ENCODE measurements at places on chromosomes 7 and 10. TPM values are rescaled to one million over a fixed set of nuclear protein-coding genes. Genes with fewer than 3 reads are reported as not detected.
A peak's percentile ranks its signal among the peaks of the same experiment; 100 is the strongest.

Gene CDH23
- total RNA-seq = 16.6 TPM

DNA sequence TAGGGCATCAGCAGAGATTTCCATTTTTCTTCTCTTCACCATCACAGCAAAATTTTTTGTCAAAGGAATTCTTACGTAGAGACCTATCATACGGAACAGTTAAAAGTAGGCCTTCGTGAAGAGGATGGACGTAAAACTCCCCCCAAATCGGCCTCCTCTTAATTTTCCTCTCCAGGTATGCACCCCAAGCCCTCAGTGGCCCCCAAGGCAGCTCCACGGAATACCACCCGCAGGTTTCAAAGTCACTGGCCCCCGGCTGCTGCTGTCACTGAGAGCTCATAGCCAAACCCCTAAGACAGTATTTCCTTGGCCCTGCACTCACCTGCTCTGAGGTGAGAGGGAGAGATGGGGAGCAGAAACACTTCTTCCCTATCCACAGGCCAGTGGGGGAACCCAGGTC lies 8.8 kb downstream of the PODXL start:
- no peak for DNase-seq

Gene PLA2G12B
- total RNA-seq = not detected

GRCh38 chr10:119283387-119283786 lies 76.0 kb downstream of the GRK5 start:
- peak; percentile 74 for DNase-seq

DNA sequence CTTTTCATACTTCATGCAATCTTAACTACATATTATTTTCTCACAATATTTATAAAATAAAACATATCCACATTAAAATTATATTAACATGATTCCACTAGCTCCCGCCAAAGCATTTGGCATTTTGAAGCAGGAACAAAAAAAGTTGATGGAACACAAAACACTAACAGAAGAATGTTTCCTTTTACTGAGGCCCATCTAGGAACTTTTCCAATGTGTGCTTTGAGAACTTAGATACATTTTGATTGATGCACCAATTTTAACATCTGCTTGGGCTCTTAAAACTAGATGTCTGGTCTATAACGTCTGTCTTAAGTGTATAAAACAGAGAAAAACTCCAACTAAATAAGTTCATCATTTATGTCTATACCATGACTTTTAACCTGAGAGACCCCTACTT lies 1214.8 kb downstream of the SORCS1 start:
- DNase-seq = no peak
